Activated CD4-positive, alpha-beta T cell treated with anti-CD3 and anti-CD28 coated beads, Interleukin-2, amount 10 ng/mL, durations not matched to agents 24 days and 14 days (primary cell): ENCODE measurements at places on chromosomes 1 and 21. TPM values are rescaled to one million over a fixed set of nuclear protein-coding genes. Genes with fewer than 3 reads are reported as not detected.
A peak's percentile ranks its signal among the peaks of the same experiment; 100 is the strongest.

CHRM3 gene
- not detected in 2 replicates for total RNA-seq

MAP10 gene
- total RNA-seq = 2.6 and 2.7 TPM in 2 replicates

- DNase-seq = no peak
Measured at GRCh38 chr1:184973272-184974055, 844 bp downstream of the NIBAN1 start.

GRCh38 chr1:221251580-221251979, 372.3 kb downstream of the HLX start:
- no peak for DNase-seq

GRCh38 chr1:96926176-96926575, 204.6 kb downstream of the PTBP2 start:
- no peak for DNase-seq

GRCh38 chr1:2236695-2237677, 8.9 kb downstream of the SKI start:
- DNase-seq = peak; percentile 85

- no peak for DNase-seq
Measured at GRCh38 chr1:64624218-64624713, 120.6 kb upstream of the RAVER2 start.
